ENCODE measurements at places on chromosomes 7 and 10.

- DNase-seq, result peak; percentile 7
Observed at GRCh38 chr7:142298009-142298408, 40.2 kb upstream of the PRSS58 start.

DNA sequence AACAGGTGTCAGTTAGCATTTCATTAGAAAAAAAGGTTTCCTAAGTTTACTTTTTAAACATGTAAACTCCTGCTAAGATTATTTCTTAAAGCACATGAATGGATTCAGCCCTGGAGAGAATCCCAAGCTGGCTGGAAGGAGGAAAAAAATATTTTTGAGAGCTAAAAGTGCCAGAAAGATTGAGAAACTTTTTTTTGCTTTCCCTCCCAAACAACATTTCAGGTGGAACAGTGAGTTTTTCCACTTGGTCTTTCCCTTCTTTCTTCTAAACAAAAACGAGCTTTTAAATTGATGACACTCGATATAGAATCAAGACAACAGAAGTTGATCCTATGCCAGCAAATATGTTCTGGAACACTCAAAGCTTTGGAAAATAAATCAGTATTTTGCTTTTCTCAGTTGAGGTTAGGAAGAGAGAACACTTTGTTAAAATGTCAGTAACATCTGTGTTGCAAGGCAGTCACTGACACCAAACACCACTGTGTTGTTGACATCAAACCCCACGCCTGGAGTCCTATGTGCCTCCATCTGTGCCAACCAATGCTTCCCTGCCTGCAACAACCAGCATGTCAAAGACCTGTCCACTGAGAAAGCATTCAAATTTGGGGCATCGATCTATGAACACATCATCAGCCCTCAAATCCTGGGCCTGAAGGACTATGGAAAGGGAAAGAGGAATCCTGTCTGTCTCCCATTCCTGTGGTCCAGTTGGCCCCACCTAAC is 22.9 kb upstream of the INSIG1 start:
- no peak for DNase-seq

GRCh38 chr10:122729126-122729525 is 29.5 kb upstream of the C10orf120 start:
- no peak for DNase-seq

DNA sequence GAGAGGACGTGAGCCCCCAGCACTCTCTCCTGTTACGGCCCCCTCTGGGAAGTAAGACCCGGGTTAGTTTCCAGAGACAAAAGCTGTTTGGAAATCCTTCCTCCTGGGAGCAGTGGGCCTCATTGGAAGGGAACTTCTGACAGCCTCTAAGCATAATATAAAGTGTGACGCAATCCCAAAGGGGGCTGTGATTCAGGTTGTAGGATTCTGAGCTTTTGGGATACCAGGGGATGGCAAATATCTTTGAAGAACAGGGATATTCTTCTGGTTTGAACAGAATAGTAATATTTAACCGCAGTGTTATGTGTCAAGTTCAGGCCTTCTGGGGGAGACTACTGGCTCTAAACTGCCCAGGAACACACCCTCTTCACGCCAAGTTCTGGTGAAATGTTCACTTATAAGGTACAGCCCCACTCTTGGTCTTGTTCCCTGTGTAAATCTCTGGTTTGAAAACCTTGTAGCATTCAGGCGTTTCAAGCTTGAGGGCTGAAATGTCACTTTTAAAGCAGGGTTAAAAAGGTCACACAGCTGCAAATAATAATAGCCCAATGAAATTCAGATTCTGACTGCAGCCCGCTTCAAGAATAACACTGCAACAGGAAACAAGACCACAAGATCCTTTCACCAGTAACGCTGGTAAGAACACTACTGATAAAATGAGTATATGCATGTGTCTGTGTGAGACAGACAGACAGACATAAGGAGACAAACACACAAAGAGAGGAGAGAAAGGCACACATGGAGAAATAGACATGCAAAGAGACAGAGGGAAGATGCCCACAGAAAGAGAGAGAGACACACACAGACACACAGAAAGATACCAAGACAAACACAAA is 69.0 kb downstream of the CREB5 start:
- DNase-seq, result peak; percentile 63

GRCh38 chr7:94420328-94420727 is 25.6 kb downstream of the COL1A2 start:
- DNase-seq, result no peak

- no peak for DNase-seq
Observed at GRCh38 chr10:21061184-21061583, 164.1 kb upstream of the NEBL start.

GRCh38 chr10:102835007-102835482 is 2.2 kb downstream of the CYP17A1 start:
- peak; percentile 53 for DNase-seq
